Osteoblast (primary cell): ENCODE measurements at places on chromosomes 11 and 22. TPM values are rescaled to one million over a fixed set of nuclear protein-coding genes. Genes with fewer than 3 reads are reported as not detected.

The TRIM51 gene
- not detected in 2 replicates for total RNA-seq

The OR51L1 gene
- total RNA-seq: not detected in 2 replicates

- no peak for DNase-seq
- H3K4me1 ChIP-seq: peaks cover 3% of the 10 kb centered on the region
- no peaks in the 10 kb centered on the region for H3K36me3 ChIP-seq
- H3K4me3 ChIP-seq: no peak overlapping the region
- peaks cover 15% of the 10 kb centered on the region for H3K27me3 ChIP-seq
- H3K27ac ChIP-seq: no peak overlapping the region
These were observed 58.7 kb downstream of the CTTN start for GRCh38 chr11:70456921-70457532.

DNA sequence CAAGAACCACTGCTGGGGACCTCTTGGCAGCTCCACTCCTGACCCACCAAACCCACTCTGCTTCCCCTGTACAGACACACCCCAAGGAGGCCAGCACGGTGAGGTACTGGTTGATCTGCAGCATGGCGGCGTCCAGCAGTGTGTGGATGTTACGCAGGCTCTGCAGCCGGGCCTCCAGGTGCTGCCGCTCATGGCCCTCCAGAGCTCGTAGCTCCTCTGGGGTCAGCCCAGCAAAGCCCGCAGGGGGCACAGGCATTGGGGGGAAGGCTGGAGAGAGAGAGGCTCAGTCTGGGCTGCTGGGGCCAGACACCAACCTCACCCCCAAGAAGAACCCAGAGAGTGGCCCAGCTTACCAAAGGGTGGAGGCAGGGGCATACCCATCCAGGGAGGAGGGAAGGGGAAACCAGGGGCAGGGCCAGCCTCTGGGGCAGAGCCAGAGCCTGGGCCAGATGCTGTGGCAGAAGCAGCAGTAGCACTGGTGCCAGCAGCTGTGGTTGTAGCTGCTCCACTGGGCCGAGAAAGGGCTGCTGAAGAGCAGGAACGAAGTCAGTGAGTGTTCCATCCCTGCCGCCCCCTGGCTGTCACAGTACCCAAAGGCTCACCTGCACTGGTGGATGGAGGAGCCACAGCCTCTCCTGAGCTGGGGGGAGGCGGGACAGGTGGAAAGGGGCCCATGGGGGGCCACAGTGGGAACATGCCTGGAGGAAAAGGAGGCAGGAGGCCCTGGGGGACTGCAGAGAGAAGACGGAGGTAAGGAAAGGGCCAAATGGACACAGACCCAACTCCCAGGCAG is 4.5 kb downstream of the SYVN1 start:
- peaks cover 13% of the 10 kb centered on the region for H3K4me1 ChIP-seq
- no peak overlapping the region for H3K4me3 ChIP-seq
- H3K27me3 ChIP-seq: no peaks in the 10 kb centered on the region
- H3K27ac ChIP-seq: no peak overlapping the region

- no peaks in the 10 kb centered on the region for H3K27me3 ChIP-seq
- DNase-seq: no peak
These were observed 119.5 kb upstream of the NCAM1 start for GRCh38 chr11:112841729-112842128.

DNA sequence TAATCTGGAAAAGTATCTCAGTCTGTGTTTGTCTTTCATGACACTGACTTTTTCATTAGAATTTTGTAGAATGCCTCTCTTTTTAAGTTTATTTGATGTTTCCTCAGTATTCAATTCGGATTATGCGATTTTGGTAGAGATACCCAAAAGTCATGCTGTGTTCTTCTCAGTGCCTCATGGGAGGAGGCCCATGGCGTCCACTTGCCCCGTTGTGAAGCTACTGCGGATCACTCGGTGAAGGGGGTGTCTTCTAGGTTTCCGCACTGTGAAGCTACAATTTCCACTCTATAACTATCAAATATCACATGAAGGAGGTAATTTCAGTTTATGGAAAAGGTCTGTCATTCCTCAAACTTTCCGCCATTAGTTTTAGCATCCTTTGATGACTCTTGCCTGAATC is 794.0 kb downstream of the TBC1D22A start:
- no peak overlapping the region for H3K4me3 ChIP-seq
- no peak for DNase-seq
- H3K36me3 ChIP-seq: no peaks in the 10 kb centered on the region
- no peak overlapping the region for H3K27ac ChIP-seq

GRCh38 chr11:2693271-2694261 is 6.2 kb downstream of the KCNQ1OT1 start:
- H3K27ac ChIP-seq: no peak overlapping the region
- H3K4me1 ChIP-seq: peaks cover 19% of the 10 kb centered on the region
- no peak overlapping the region for H3K4me3 ChIP-seq
- DNase-seq: peak; percentile 42
- no peaks in the 10 kb centered on the region for H3K27me3 ChIP-seq
